Activated CD4-positive, alpha-beta T cell treated with anti-CD3 and anti-CD28 coated beads, Interleukin-2, amount 10 ng/mL, durations not matched to agents 7 days and 5 days (primary cell): ENCODE measurements at places on chromosomes 13 and 19. TPM values are rescaled to one million over a fixed set of nuclear protein-coding genes. Genes with fewer than 3 reads are reported as not detected.

DNA sequence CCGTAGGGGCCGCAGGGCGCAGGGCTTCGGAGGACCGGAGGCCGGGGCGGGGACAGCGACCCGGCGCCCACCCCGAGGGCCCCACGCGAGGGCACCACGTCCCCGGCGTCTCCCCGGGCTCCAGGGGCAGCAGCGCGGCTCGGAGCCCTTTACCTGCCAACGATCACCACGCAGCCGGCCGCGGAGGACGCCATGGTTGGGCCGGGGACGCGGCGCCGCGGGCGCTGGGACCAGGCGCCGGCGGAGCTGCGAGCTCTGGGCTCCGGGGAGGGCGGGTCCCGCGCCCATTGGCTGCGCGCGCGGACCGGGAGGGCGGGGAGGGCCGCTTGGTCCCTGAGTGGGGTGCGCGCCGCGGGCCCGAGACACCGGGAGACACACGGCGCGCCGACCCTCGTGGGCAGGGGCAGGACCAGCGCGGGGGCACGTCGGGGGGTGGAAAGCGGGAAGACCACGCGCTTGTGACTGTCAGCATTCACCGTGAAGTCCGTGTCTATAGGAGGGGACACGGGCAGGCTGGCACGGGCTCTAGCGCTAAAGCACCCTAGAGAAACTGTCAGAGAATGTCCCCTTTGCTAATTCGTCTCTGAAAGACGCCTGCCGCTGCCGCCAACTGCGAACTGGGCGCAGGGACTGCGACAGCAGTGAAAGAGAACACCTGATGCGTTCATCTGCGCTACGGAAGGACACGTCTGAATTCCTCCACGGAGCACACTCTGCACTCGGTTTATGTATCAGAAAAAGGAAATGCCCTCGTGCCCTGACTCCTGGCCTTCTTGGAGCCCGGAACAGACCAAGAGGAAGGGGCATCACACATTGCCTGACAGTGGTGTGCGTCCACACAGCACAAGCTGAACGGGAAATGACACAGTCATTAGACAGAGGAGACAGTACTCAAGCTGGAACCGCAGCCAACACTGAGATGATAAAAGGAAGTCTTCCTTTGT, at the start of gene CRYL1:
TSS of gene CRYL1 (minus strand) at position 257 of the 944 bp plus-strand sequence. CDS start at position 194, 63 bp downstream.
- peak; percentile 75 for DNase-seq
- H3K27ac ChIP-seq = peak within 1 kb of the TSS; percentile 95
- H3K36me3 ChIP-seq = no peaks in the 10 kb centered on the region
- peaks cover 32% of the 10 kb centered on the region for H3K4me1 ChIP-seq
- peak within 1 kb of the TSS; percentile 84 for H3K4me3 ChIP-seq
- no peaks in the 10 kb centered on the region for H3K27me3 ChIP-seq

DNA sequence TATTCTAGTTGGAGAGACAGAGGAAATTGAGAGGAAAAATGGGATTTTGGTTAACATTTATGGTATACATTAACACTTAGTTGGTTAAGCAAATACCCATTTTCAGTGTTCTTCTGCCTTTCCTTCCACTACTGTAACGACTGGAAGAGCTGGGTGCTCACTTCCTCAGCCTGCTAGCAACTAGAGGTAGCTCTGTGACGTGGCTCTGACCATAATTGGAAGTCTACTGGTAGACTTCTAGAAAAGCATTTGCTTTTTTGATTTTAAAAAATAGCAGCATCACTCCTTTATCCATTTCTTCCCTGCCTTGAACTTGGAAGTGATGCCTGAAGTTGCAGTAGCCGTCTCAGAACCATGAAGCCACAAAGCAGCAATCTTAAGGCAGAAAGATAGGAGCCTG, 15.9 kb downstream of the NHLRC3 start:
- no peak overlapping the region for H3K27ac ChIP-seq
- peaks cover 7% of the 10 kb centered on the region for H3K36me3 ChIP-seq
- no peak overlapping the region for H3K4me3 ChIP-seq
- no peaks in the 10 kb centered on the region for H3K4me1 ChIP-seq
- no peaks in the 10 kb centered on the region for H3K27me3 ChIP-seq
- no peak for DNase-seq

- no peaks in the 10 kb centered on the region for H3K36me3 ChIP-seq
- no peak for DNase-seq
- no peak overlapping the region for H3K27ac ChIP-seq
- peaks cover 7% of the 10 kb centered on the region for H3K27me3 ChIP-seq
- H3K4me1 ChIP-seq = no peaks in the 10 kb centered on the region
- no peak overlapping the region for H3K4me3 ChIP-seq
These were observed 154.7 kb downstream of the USP12 start for GRCh38 chr13:27016875-27017274.

- no peak for DNase-seq
- no peaks in the 10 kb centered on the region for H3K4me1 ChIP-seq
- no peak overlapping the region for H3K4me3 ChIP-seq
- H3K27ac ChIP-seq = no peak overlapping the region
- H3K36me3 ChIP-seq = no peaks in the 10 kb centered on the region
These were observed 24.1 kb downstream of the OLFM4 start for GRCh38 chr13:53052675-53053074.

GRCh38 chr13:32124743-32125142, 93.2 kb downstream of the FRY start:
- no peaks in the 10 kb centered on the region for H3K27me3 ChIP-seq
- DNase-seq = no peak
- no peak overlapping the region for H3K4me3 ChIP-seq
- no peak overlapping the region for H3K27ac ChIP-seq
- H3K4me1 ChIP-seq = no peaks in the 10 kb centered on the region
- H3K36me3 ChIP-seq = peaks cover 9% of the 10 kb centered on the region

The C19orf67 gene
- not detected for total RNA-seq

The ANKRD24 gene
- total RNA-seq = 0.72 TPM

- no peaks in the 10 kb centered on the region for H3K27me3 ChIP-seq
- no peak for DNase-seq
- H3K27ac ChIP-seq = no peak overlapping the region
- H3K4me3 ChIP-seq = no peak overlapping the region
- no peaks in the 10 kb centered on the region for H3K36me3 ChIP-seq
These were observed 161.0 kb downstream of the SLITRK6 start for GRCh38 chr13:85638265-85638664.

DNA sequence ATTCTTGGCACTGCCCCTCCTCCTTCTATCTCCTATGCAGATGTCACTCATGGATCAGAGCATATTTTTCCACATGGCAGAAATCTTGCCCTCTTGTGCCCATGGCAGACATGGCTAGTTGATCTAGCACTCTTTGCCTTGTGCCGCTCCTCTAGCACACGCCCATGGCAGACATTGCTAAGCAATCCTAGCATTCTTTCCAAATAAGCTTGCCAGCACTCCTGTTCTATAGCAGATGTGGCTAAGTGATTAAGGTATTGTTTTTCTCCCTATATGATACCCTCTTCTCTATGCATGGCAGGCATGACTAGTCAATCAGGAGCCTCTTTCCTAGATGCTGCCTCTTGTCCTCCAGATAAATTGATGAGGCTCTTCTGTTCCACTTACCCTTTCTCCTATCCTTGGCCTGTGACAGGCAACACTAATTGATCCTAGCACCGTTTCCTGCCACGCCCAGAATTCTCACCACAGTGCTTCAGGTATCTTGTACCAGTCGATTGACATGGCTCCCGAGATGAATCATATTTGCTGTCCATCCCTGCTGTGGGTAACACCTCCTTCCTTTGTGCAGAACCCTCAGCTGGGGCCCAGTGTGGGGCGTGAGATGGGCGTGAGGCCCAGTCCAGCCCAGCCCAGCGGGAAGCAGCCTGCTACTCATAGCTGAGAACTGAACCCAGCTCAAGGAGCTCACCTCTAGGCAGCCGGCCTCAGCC, 26.9 kb downstream of the TMED1 start:
- peaks cover 30% of the 10 kb centered on the region for H3K4me1 ChIP-seq
- H3K27me3 ChIP-seq = no peaks in the 10 kb centered on the region
- H3K4me3 ChIP-seq = no peak overlapping the region

DNA sequence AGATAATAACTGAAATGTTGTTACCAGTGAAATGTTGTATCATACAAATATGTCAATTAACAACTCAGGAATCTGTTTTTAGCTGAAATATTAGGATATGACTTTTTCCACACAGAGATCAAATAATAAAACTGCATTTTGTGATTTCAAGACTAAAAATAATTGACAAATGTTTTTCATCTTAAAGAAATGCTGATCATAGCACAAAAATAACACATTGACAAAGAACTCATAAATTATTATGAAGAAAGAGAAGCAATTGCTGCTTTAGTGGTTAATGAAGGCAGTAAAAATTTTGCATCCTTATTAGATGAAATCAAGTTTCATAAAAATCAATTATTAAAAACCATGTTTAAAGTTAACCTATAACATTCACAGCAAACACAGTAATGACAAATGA, 1417.3 kb downstream of the OLFM4 start:
- H3K36me3 ChIP-seq = no peaks in the 10 kb centered on the region
- no peak overlapping the region for H3K27ac ChIP-seq
- no peaks in the 10 kb centered on the region for H3K4me1 ChIP-seq
- no peak for DNase-seq

The DIS3 gene
- 35.8 TPM for total RNA-seq

GRCh38 chr19:13055213-13056051, 47.2 kb downstream of the LYL1 start:
- H3K4me3 ChIP-seq = no peak overlapping the region
- DNase-seq = no peak
- H3K27ac ChIP-seq = no peak overlapping the region
- H3K36me3 ChIP-seq = no peaks in the 10 kb centered on the region
- peaks cover 5% of the 10 kb centered on the region for H3K27me3 ChIP-seq

The ZNF878 gene
- total RNA-seq = 0.52 TPM

The ONECUT3 gene
- total RNA-seq = not detected

- no peaks in the 10 kb centered on the region for H3K36me3 ChIP-seq
- peaks cover 7% of the 10 kb centered on the region for H3K27me3 ChIP-seq
- no peak for DNase-seq
- no peak overlapping the region for H3K4me3 ChIP-seq
- H3K27ac ChIP-seq = no peak overlapping the region
These were observed 120.0 kb downstream of the EFNB2 start for GRCh38 chr13:106415442-106415841.

The COL5A3 gene
- total RNA-seq = 0.40 TPM

GRCh38 chr13:76389321-76389720, 496.9 kb downstream of the KCTD12 start:
- H3K4me3 ChIP-seq = no peak overlapping the region
- no peaks in the 10 kb centered on the region for H3K4me1 ChIP-seq
- H3K27ac ChIP-seq = no peak overlapping the region
- peaks cover 3% of the 10 kb centered on the region for H3K27me3 ChIP-seq
- no peaks in the 10 kb centered on the region for H3K36me3 ChIP-seq

DNA sequence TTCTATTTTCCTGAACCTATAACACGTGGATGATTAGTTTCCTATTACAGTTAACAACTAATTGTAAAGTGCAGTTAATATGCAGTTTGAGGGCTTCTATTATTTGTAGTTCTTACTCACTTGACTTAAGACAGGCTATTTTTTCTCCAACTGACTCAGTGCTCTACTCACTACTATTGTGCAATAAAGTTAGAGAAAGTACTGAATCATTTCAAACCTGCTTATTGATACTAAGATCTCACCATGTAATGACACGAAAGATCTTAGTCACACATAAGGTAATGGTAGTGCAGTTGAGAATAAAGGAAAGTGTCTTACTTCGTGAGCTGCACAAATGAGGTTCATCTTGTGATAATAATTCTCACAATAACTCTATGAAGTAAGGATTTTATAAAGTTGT, 22.8 kb upstream of the ITM2B start:
- peaks cover 7% of the 10 kb centered on the region for H3K4me1 ChIP-seq
- peaks cover 7% of the 10 kb centered on the region for H3K27me3 ChIP-seq
- H3K36me3 ChIP-seq = no peaks in the 10 kb centered on the region
- H3K27ac ChIP-seq = no peak overlapping the region
- no peak for DNase-seq

DNA sequence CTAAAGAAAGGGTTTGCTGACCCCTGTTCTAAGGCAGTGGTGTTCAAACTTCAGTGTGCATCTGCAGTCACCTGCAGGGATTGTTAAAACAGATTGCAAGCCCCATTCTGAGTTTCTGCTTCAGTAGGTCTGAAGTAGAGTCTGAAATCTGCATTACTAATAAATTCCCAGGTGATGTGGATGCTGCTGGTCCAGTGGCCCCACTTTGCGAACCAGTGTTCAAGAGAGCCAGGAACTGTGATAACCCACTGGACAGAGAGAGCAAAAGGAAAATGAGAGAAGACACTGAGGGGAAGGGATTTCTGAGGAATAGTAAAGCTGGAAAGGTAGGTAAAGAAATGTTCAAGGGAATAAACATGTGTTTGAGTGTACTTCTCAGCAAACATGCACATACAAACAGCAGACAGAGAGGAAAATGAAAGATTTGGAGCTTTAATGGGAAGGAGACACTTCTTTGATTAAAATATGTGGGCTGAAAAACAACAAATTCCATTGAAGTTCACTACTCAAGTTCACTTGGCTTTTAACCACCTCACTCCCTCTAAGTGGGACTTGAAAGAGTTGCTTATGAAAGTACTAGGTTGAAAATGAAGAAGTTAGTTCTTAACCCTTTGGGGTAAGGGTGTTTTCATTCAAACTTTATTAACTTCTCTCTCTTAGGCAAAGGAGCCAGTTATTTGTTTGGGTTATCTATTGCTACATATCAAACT, 26.4 kb upstream of the FAM216B start:
- H3K27me3 ChIP-seq = peaks cover 3% of the 10 kb centered on the region
- DNase-seq = no peak
- H3K4me3 ChIP-seq = no peak overlapping the region

The ZNF296 gene
- 4.0 TPM for total RNA-seq
